ENCODE measurements at places on chromosomes 3 and 15. TPM values are rescaled to one million over a fixed set of nuclear protein-coding genes. Genes with fewer than 3 reads are reported as not detected.

Gene DPH6
- total RNA-seq: 7.7 TPM

Gene FRMD5
- 0.83 TPM for total RNA-seq

Gene ESYT3
- total RNA-seq: not detected

Gene CCDC80
- 197 TPM for total RNA-seq

Gene IGF2BP2
- total RNA-seq: 7.9 TPM

Gene ASB14
- total RNA-seq: not detected

Gene ARNT2
- total RNA-seq: 14.6 TPM

Gene FBXW12
- not detected for total RNA-seq

Gene FOXB1
- total RNA-seq: not detected

Gene UBE2E2
- total RNA-seq: 122 TPM

Gene POC1A
- 2.1 TPM for total RNA-seq

Gene MTHFS
- total RNA-seq: 21.2 TPM

Gene LARP6
- total RNA-seq: 31.0 TPM

Gene DPPA4
- not detected for total RNA-seq

Gene GRAMD1C
- 1.0 TPM for total RNA-seq

Gene IL20RB
- total RNA-seq: 1.4 TPM

Gene PODXL2
- 3.1 TPM for total RNA-seq

Gene IGDCC3
- not detected for total RNA-seq

Gene SLC49A4
- total RNA-seq: 24.5 TPM

Gene HYAL2
- 93.2 TPM for total RNA-seq

Gene ACP3
- 0.58 TPM for total RNA-seq

Gene KNG1
- total RNA-seq: not detected

Gene TNFAIP8L3
- total RNA-seq: 13.4 TPM

Gene MITF
- total RNA-seq: 80.9 TPM

Gene DNAH12
- not detected for total RNA-seq

Gene TICRR
- 0.29 TPM for total RNA-seq

Gene TNIK
- 35.4 TPM for total RNA-seq

Gene ATR
- 16.1 TPM for total RNA-seq

Gene VPS33B
- 10.0 TPM for total RNA-seq

Gene ENTPD3
- 1.7 TPM for total RNA-seq

Gene LRRC2
- total RNA-seq: 0.32 TPM

Gene POPDC2
- total RNA-seq: 85.5 TPM

Gene TFDP2
- 42.9 TPM for total RNA-seq

Gene GPR176
- 5.1 TPM for total RNA-seq

Gene MOBP
- total RNA-seq: not detected

Gene EXD1
- total RNA-seq: not detected

Gene TMEM108
- total RNA-seq: 11.6 TPM

Gene MRPS25
- total RNA-seq: 23.6 TPM

Gene SEC61A1
- 85.7 TPM for total RNA-seq

Gene CILP
- total RNA-seq: 40.4 TPM

Gene TUSC7
- total RNA-seq: not detected

Gene GPR15
- 0.32 TPM for total RNA-seq

Gene SPINT1
- total RNA-seq: 1.0 TPM

Gene ATP13A4
- under 0.01 TPM for total RNA-seq

Gene DUOXA2
- not detected for total RNA-seq

Gene PLA2G4E
- total RNA-seq: not detected

Gene INKA1
- 3.5 TPM for total RNA-seq

Gene CD200R1
- total RNA-seq: 1.7 TPM

Gene REC114
- total RNA-seq: not detected

Gene SNX33
- 47.0 TPM for total RNA-seq

Gene PDZRN3
- total RNA-seq: 149 TPM

Gene NANOGP8
- 3.3 TPM for total RNA-seq

Gene PLSCR4
- 56.9 TPM for total RNA-seq

Gene C2CD4A
- not detected for total RNA-seq

Gene LSG1
- 35.0 TPM for total RNA-seq

Gene CPNE4
- total RNA-seq: not detected

Data from esophagus muscularis mucosa (tissue), 4 donors.